ENCODE measurements at places on chromosomes 13 and 19. TPM values are rescaled to one million over a fixed set of nuclear protein-coding genes. Genes with fewer than 3 reads are reported as not detected.

DNA sequence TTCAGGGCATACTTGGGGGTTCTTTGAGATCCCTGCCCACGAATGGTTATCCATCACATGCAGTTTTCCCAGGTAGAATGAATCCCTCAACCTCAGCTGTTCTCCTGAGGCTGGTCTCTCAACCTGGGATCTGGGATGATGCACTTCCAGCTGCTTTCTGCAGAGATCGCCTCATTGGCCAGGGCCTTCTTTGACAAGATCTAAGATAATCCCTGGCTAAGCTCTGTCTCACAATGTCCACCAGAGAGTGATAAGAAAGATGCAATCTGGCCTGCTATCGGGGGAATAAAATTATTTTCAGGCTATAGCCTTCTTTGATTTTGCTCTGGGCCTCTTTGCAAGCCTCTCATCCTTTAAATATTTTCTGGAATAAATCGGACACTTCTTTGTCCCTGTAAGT, 1021.1 kb downstream of the EFNB2 start:
- DNase-seq, result no peak

GRCh38 chr13:20127262-20127561, 33.6 kb downstream of the GJA3 start:
- no peak for DNase-seq

- no peak for DNase-seq
Measured at GRCh38 chr13:42740753-42741152, 40.6 kb upstream of the FAM216B start.

GRCh38 chr19:48415395-48415794, 21.9 kb downstream of the GRIN2D start:
- DNase-seq, result no peak

DNA sequence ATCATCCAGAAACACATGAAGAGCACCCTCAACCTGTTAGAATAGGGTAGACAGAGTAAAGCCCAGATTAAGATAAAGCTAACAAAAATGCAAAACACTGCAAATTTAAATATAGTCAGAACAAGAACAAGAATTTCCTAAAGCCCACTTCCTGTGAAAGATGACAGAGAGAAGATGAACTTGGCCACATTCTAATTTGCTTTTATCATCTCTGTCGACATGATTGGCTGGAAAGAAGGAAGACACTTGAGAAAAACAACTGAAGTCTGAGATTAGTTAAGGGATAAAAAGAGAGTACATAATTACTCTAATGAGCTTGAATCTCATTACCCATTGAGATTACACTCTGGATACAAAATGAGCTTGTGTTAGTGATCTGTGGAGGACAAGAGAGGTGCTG, 537.6 kb downstream of the KLF5 start:
- no peak for DNase-seq

DNA sequence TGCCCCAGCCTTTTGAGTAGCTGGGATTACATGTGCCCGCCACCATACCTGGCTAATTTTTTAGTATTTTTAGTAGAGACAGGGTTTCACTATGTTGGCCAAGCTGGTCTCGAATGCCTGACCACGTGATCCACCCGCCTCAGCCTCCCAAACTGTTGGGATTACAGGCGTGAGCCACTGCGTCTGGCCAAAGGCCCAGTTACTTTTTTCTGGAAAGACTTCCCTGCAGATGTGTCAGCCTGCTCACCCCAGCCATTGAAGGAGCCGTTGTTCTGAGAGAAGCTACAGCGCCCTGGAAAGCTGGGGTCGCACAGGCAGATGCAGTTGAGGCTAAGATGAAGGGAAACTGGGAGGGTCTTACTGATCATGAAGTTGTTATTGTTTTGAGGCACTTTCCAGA, 7.9 kb upstream of the ZNF626 start:
- no peak for DNase-seq

- DNase-seq, result no peak
Measured at GRCh38 chr13:75839406-75839805, 203.3 kb downstream of the LMO7 start.

DNA sequence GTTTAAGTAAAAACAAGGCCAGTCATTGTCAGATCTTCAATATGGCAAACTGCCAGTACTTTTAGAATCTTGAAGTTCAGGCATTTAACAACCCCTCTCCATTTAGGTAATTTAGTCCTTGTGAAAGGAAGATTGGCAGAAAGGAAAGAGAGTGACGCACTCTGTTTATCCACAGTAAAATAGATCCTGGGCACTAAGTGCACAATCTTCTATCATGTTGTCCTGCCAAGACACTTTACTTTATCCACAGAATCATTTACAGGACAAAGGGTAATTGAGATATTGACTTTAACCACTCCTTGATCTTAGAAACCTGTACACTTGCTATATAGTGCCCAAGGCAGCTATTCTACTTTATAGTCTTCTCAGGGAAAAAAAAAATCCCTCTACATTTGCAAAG, 786.4 kb upstream of the SLITRK1 start:
- DNase-seq, result no peak

DNA sequence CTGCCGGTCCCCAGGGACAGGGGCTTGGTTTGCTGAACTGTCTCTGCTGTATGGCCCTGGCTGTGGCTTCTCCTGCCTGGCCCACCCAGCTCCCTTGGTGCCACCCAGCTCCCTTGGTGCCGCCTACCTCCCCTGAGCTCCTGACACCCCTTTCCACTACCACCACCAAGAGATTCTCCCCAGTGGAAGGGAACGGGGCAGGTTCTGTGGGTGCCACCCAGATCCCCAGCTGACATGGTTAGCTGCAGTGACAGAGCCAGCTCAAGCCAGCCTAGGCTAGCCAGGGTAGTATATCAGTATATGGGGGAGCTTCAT, 28.5 kb upstream of the POP4 start:
- no peak for DNase-seq

- DNase-seq, result no peak
Measured at GRCh38 chr13:26019251-26019650, 32.6 kb downstream of the SHISA2 start.

- no peak for DNase-seq
Measured at GRCh38 chr13:40391788-40392187, 274.7 kb downstream of the FOXO1 start.

DNA sequence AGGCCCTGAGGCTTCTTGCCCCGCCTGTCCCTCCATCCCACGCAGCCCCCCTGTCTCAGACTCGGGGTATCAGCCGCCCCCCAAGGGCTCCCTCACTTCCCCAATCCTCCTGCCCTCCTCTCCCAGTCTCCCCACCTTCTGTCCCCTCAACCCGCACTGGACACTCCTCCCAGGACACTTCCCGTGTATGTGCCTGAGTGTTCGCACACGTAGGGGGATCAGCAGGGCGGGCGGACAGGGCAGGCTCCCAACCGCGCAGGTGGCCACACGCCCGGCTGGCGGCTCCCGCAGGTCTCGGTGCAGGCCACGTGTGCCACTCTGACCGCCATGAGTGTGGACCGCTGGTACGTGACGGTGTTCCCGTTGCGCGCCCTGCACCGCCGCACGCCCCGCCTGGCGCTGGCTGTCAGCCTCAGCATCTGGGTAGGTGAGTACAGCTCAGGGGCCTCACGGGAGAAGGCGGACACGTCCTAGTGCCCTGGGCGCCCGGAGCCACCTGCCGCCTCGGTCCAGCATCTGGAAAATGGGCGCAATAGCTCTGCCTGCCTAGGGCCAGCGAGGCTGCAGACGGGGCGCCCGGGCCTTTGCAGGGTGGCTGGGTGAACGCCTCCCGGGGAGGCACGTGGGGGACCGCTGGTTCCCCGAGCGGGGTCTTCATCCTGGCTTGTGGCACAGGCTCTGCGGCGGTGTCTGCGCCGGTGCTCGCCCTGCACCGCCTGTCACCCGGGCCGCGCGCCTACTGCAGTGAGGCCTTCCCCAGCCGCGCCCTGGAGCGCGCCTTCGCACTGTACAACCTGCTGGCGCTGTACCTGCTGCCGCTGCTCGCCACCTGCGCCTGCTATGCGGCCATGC, 2.3 kb downstream of the KISS1R start:
- DNase-seq, result no peak

- no peak for DNase-seq
Measured at GRCh38 chr19:32873247-32873959, 3.8 kb upstream of the SLC7A9 start.

GRCh38 chr19:24048261-24048660, 38.7 kb upstream of the ZNF254 start:
- DNase-seq, result no peak

- DNase-seq, result no peak
Measured at GRCh38 chr13:46552303-46552682, 677 bp upstream of the LRCH1 start.

DNA sequence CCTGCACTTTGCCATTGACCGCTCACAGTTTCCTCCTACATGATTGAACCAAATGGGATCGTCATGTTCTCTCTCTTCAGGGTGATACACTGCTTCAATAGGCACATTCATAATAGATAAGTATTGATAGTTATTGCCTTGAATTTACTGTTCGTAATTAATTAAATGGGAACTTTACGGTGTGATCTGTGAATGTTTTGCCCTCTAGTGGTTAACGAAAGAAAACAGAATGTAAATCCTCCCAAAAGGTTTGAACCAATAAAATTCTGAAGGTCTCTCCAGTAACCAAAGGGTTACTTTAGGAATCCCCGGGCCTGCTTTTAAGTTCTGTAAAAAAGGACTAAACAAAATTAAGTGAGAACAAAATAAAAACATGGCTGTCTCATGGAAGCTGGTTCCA, 389.3 kb downstream of the DACH1 start:
- no peak for DNase-seq

DNA sequence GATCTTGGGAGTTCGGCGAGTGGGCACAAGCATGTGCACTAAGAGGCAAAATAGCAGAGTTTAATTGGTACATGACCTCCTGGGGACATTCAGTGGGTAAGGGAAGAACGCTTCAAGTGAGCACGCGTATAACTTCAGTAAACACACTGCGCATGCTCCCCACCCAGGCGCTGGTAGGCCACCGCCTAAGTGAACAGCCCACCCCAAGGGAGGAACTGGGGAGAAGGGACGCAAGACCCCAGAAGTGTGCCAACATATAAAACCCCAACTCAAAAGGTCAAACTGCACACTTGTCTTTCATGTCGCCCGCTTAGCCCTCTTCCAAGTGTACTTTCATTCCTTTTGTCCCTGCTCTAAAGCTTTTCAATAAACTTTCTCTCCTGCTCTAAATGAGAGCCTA, 10.5 kb upstream of the NTN5 start:
- DNase-seq, result no peak

- DNase-seq, result no peak
Measured at GRCh38 chr19:17683078-17683477, 5.1 kb downstream of the UNC13A start.

CARS2 gene
- polyA plus RNA-seq, result 51.5 TPM

CRX gene
- polyA plus RNA-seq, result not detected

TUBA3C gene
- polyA plus RNA-seq, result not detected

BRME1 gene
- polyA plus RNA-seq, result 0.12 TPM

ANKLE1 gene
- 0.33 TPM for polyA plus RNA-seq

ZNF541 gene
- not detected for polyA plus RNA-seq

SHANK1 gene
- 2.4 TPM for polyA plus RNA-seq

NBEA gene
- 1.3 TPM for polyA plus RNA-seq

DPP9 gene
- 5.6 TPM for polyA plus RNA-seq

FCGBP gene
- polyA plus RNA-seq, result 0.04 TPM

STARD13 gene
- polyA plus RNA-seq, result 27.7 TPM

SMIM44 gene
- not detected for polyA plus RNA-seq

LGALS14 gene
- not detected for polyA plus RNA-seq
